Body of pancreas (tissue), 4 donors: ENCODE measurements at places on chromosomes 1 and 21. TPM values are rescaled to one million over a fixed set of nuclear protein-coding genes. Genes with fewer than 3 reads are reported as not detected.

Gene CYYR1
- 5.2 TPM for total RNA-seq

- H3K27ac ChIP-seq, result no peak overlapping the region
- H3K36me3 ChIP-seq, result no peaks in the 10 kb centered on the region
These were observed 26.2 kb upstream of the CYYR1 start for GRCh38 chr21:26599261-26599660.

DNA sequence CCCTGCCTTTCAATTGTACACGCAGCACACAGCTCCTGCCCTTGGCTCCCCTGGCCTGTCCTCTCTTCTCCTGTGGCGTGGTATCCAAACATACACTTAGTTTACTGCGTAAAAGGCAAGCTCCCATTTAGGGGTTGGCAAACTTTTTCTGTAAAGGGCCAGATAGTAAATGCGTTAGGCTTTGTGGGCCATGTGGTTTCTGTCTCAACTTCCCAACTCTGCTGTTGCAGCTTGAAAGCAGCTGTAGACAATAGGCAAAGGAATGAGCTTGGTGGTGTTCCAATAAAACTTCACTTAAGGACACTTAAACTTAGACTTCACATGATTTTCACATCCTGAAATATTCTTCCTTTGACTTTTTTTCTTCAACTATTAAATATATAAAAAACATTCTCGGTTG, 63.3 kb downstream of the RHOU start:
- H3K36me3 ChIP-seq, result no peaks in the 10 kb centered on the region
- DNase-seq, result no peak
- no peaks in the 10 kb centered on the region for H3K27me3 ChIP-seq
- no peak overlapping the region for H3K27ac ChIP-seq
- H3K4me1 ChIP-seq, result no peaks in the 10 kb centered on the region
- H3K4me3 ChIP-seq, result no peak overlapping the region

- no peaks in the 10 kb centered on the region for H3K27me3 ChIP-seq
- peaks cover 3% of the 10 kb centered on the region for H3K36me3 ChIP-seq
- DNase-seq, result no peak
- H3K4me1 ChIP-seq, result peaks cover 9% of the 10 kb centered on the region
These were observed 7.5 kb downstream of the NBPF1 start for GRCh38 chr1:16605532-16606505.

Gene SLC30A2
- total RNA-seq, result 44.5 TPM

Gene ARHGEF16
- total RNA-seq, result 17.1 TPM

Gene C1QA
- 68.0 TPM for total RNA-seq

Gene GBP5
- total RNA-seq, result 1.6 TPM

Gene FCGR3A
- total RNA-seq, result 5.2 TPM

Gene ZNF593
- total RNA-seq, result 33.0 TPM

Gene HHIPL2
- not detected for total RNA-seq

- no peaks in the 10 kb centered on the region for H3K27me3 ChIP-seq
- no peak for DNase-seq
- peaks cover 67% of the 10 kb centered on the region for H3K4me1 ChIP-seq
- peak overlapping the region; percentile 99 for H3K27ac ChIP-seq
- peaks cover 4% of the 10 kb centered on the region for H3K36me3 ChIP-seq
These were observed 485 bp downstream of the EFNA1 start for GRCh38 chr1:155127967-155128754.

GRCh38 chr1:245503548-245503947, 348.8 kb downstream of the KIF26B start:
- DNase-seq, result no peak
- no peaks in the 10 kb centered on the region for H3K36me3 ChIP-seq
- H3K4me1 ChIP-seq, result no peaks in the 10 kb centered on the region

- H3K4me1 ChIP-seq, result peaks cover 50% of the 10 kb centered on the region
- no peaks in the 10 kb centered on the region for H3K27me3 ChIP-seq
- no peak for DNase-seq
- H3K36me3 ChIP-seq, result no peaks in the 10 kb centered on the region
These were observed 48.0 kb downstream of the ABCA4 start for GRCh38 chr1:94072840-94073522.

Gene ELF3
- total RNA-seq, result 293 TPM

DNA sequence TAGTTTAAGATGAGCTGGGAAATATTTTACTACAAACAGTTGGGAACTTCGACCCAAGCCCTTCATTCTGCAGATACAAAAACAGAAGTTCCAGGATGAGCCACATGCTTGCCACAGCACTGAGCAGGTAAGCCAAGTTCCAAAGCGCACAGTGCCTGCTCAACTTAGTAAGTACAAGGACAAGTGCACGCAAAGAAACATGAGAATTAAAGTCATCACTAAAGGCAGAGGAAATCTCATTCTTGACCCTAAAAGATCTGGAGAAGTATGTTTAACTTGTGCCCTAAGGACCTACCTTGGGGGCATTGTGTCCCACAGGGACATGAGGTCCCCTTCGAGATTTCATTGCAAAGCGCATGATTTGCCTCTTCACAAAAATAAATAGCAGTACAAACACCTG, 1.2 kb upstream of the UBAP2L start:
- no peak for DNase-seq
- peak overlapping the region; percentile 98 for H3K27ac ChIP-seq
- H3K27me3 ChIP-seq, result no peaks in the 10 kb centered on the region
- H3K4me3 ChIP-seq, result peak overlapping the region; percentile 91

- peak; percentile 86 for DNase-seq
- peak overlapping the region; percentile 85 for H3K27ac ChIP-seq
- peaks cover 30% of the 10 kb centered on the region for H3K4me1 ChIP-seq
- H3K36me3 ChIP-seq, result no peaks in the 10 kb centered on the region
- no peak overlapping the region for H3K4me3 ChIP-seq
These were observed 56.9 kb upstream of the NRIP1 start for GRCh38 chr21:15121655-15122120.

Gene CD2
- not detected for total RNA-seq

Gene TFF2
- 9.3 TPM for total RNA-seq

- DNase-seq, result no peak
- no peaks in the 10 kb centered on the region for H3K36me3 ChIP-seq
- no peaks in the 10 kb centered on the region for H3K4me1 ChIP-seq
- no peaks in the 10 kb centered on the region for H3K27me3 ChIP-seq
These were observed 20.8 kb upstream of the MYSM1 start for GRCh38 chr1:58720680-58721079.

Gene SPATA17
- 2.6 TPM for total RNA-seq

DNA sequence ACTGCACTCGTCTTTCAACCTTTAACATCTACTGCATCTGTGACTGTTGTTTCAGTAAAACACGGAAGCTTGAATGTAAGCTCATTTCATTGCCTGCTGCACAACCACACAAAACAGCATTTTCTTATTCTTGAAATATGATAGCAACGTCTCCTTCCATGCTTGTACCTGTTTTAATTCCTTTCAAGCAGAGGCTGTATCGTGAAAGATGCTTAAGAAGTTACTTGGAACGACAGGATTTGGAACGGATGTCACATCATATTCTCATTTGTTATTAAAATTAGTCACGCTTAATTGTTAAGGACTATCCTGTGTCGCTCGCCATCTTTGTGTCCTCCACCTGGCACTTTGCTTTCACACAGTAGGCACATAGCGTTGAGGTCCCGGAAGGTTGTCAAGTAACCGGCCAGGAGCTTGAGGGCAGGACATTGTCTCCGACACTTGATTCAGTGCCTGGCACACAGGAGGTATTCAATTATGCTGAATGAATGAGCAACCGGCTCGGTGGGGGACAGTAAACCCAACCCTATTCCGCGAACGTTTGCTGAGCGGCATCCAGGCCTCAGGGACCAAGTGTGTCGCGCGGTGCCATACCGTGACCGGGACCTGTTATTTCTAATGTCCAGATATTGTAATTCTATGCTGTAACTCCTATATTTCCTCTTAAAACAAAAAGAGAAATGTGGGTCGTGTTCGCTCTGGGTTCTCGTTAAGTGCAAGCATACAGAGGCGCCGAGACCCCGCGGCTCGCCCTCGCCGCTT, 499 bp upstream of the SH3GLB1 start:
- H3K4me3 ChIP-seq, result peak overlapping the region; percentile 71
- peak; percentile 52 for DNase-seq

- no peaks in the 10 kb centered on the region for H3K4me1 ChIP-seq
- H3K27me3 ChIP-seq, result no peaks in the 10 kb centered on the region
- no peak overlapping the region for H3K27ac ChIP-seq
- no peak overlapping the region for H3K4me3 ChIP-seq
- DNase-seq, result no peak
These were observed 40.9 kb upstream of the GALNT2 start for GRCh38 chr1:230026139-230026538.

DNA sequence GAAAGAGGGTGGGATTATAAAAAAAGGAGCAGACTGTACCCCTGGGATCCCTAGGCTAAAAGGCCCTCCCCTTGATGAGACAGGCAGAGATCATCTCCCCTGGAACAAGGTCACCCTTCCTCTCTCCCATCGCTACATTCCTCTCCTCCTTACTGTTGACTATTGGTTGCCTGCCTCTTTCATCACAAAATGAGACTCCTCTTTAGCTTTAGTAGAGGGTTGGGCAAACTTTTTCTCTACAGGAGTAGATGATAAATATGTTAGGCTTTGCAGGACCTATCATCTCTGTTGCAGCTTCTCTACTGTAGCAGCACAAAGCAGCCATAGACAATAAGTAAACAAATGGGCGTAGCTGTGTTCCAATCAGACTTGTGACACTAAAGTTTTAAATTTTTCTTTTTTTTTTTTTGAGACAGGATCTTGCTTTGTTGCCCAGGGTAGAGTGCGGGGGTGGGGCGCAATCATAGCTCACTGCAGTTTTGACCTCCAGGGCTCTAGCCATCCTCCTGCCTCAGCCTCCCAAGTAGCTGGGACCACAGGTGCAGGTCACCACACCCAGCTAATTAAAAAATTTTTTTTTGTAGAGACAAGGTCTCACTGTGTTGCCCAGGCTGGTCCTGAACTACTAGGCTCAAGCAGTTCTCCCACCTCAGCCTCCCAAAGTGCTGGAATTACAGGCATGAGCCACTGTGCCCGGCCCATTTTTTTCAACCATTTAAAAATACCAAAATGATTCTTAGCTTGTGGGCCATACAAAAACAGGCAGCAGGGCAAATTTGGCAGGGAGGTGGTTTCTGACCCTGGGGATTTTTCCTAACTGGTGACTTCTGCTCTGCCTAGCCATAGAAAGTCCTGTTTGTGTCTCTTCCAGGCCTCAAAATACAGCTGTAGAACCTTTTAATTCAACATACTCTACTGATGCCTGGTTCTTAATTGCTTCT, 15.1 kb downstream of the MCL1 start:
- peak; percentile 44 for DNase-seq
- peaks cover 88% of the 10 kb centered on the region for H3K4me1 ChIP-seq
- peak overlapping the region; percentile 99 for H3K27ac ChIP-seq
- no peaks in the 10 kb centered on the region for H3K36me3 ChIP-seq
- H3K27me3 ChIP-seq, result no peaks in the 10 kb centered on the region

DNA sequence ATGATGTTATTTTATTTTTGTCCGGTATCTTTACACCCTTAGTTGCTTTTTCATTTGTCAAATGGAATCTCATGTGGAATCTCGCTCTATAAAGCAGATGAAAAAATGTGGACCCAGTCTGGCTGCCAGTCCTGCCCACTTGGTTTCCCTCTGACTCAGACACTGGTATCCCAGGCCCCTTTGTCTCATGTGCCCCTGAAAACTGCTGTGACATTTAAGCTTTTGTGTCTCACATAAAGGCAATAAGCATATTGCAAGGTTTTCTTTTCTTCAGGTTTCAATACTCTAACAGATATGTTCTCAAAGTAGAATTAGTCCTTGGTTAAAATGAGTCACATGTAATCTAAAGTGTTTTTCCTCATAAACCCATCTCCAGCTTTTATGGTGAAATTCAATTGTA, 183.3 kb downstream of the ST6GALNAC3 start:
- H3K4me3 ChIP-seq, result no peak overlapping the region
- H3K4me1 ChIP-seq, result no peaks in the 10 kb centered on the region
- no peak overlapping the region for H3K27ac ChIP-seq
- no peak for DNase-seq
- no peaks in the 10 kb centered on the region for H3K36me3 ChIP-seq
- H3K27me3 ChIP-seq, result no peaks in the 10 kb centered on the region

- no peak overlapping the region for H3K4me3 ChIP-seq
- DNase-seq, result peak; percentile 4
- no peaks in the 10 kb centered on the region for H3K4me1 ChIP-seq
- no peak overlapping the region for H3K27ac ChIP-seq
These were observed 22.6 kb downstream of the IGFN1 start for GRCh38 chr1:201213106-201213770.

Gene LEFTY1
- total RNA-seq, result 138 TPM

DNA sequence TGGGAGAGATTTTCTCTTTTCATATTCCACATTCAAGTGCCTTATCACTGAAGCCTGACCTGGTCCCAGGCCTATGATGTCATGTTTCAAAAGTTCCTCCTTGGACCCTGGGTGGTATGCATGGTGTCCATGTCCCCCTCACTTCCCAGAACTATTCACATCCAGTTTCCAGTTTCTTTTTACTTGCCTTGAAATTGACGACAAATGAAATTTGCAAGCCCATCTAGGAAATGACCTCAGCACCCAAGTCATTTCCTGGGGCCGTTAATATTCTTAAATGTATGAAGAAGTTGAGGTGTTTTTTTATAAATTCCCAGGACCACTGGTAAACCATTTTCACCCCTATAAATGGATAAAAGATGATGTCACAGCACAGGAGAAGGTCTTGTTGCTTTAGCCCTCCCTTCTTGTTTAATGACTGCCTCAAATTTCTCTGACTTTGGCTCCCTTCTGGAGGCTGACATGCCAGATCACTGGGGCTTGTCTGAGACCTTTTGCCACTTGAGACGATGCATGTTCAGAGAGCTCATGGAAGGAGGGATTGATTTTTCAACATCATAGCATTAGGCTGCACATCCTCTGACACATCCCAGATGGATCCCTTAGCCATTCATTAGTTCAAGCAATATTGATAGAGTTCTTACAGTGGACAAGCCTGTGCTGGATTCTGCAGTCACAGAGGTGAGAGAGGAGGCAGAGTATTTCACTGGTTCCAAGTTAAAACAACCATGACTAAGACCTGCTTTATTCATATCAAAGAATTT, 221.3 kb downstream of the PLPP3 start:
- no peaks in the 10 kb centered on the region for H3K36me3 ChIP-seq
- no peak overlapping the region for H3K27ac ChIP-seq
- H3K4me1 ChIP-seq, result peaks cover 4% of the 10 kb centered on the region
- no peak for DNase-seq

GRCh38 chr1:233909195-233909594, 4.7 kb downstream of the SLC35F3 start:
- peaks cover 12% of the 10 kb centered on the region for H3K4me1 ChIP-seq
- no peaks in the 10 kb centered on the region for H3K36me3 ChIP-seq
- DNase-seq, result no peak
- H3K4me3 ChIP-seq, result no peak overlapping the region

Gene PPIAL4G
- not detected for total RNA-seq

GRCh38 chr1:212544110-212544509, 64.5 kb upstream of the ATF3 start:
- no peaks in the 10 kb centered on the region for H3K4me1 ChIP-seq
- H3K27me3 ChIP-seq, result peaks cover 3% of the 10 kb centered on the region
- no peak overlapping the region for H3K4me3 ChIP-seq

- no peak overlapping the region for H3K4me3 ChIP-seq
- no peak for DNase-seq
- peaks cover 15% of the 10 kb centered on the region for H3K4me1 ChIP-seq
- H3K27me3 ChIP-seq, result no peaks in the 10 kb centered on the region
- no peak overlapping the region for H3K27ac ChIP-seq
- no peaks in the 10 kb centered on the region for H3K36me3 ChIP-seq
These were observed 57.4 kb upstream of the C1orf21 start for GRCh38 chr1:184329245-184329953.

- no peak overlapping the region for H3K27ac ChIP-seq
- H3K4me1 ChIP-seq, result no peaks in the 10 kb centered on the region
- DNase-seq, result peak; percentile 29
These were observed 1793.9 kb downstream of the NCAM2 start for GRCh38 chr21:22791986-22792560.

GRCh38 chr1:51303315-51303714, 27.0 kb downstream of the TTC39A start:
- no peak overlapping the region for H3K4me3 ChIP-seq
- H3K27me3 ChIP-seq, result no peaks in the 10 kb centered on the region
- no peaks in the 10 kb centered on the region for H3K36me3 ChIP-seq
- DNase-seq, result no peak

Gene DNASE2B
- total RNA-seq, result not detected

Gene INAVA
- 22.1 TPM for total RNA-seq

Gene RASSF5
- 21.5 TPM for total RNA-seq
